Kidney epithelial cell (primary cell): ENCODE measurements at places on chromosomes 12 and 14. TPM values are rescaled to one million over a fixed set of nuclear protein-coding genes. Genes with fewer than 3 reads are reported as not detected.

DERA gene
- 37.1 and 39.3 TPM in 2 replicates for total RNA-seq

TPH2 gene
- total RNA-seq: not detected in 2 replicates

EFS gene
- 10.8 and 15.4 TPM in 2 replicates for total RNA-seq

ADCY4 gene
- 4.0 and 9.0 TPM in 2 replicates for total RNA-seq

POLE2 gene
- total RNA-seq: 2.8 and 10.2 TPM in 2 replicates

RFLNA gene
- total RNA-seq: 0.48 and 0.54 TPM in 2 replicates

GALNT16 gene
- 0.33 and 3.4 TPM in 2 replicates for total RNA-seq

CIDEB gene
- total RNA-seq: 1.1 and 3.8 TPM in 2 replicates

MANSC4 gene
- total RNA-seq: not detected in 2 replicates

KERA gene
- total RNA-seq: not detected in 2 replicates

RDH16 gene
- total RNA-seq: not detected in 2 replicates

TEX22 gene
- total RNA-seq: 0.27 and 0.46 TPM in 2 replicates

TAS2R50 gene
- total RNA-seq: 0.41 and 0.96 TPM in 2 replicates

ULK1 gene
- total RNA-seq: 14.7 and 20.4 TPM in 2 replicates

PTGER2 gene
- 0.46 and 1.4 TPM in 2 replicates for total RNA-seq

CD163 gene
- total RNA-seq: 0.25 and 3.1 TPM in 2 replicates

RPGRIP1 gene
- total RNA-seq: not detected in 2 replicates

KRT85 gene
- total RNA-seq: not detected in 2 replicates

JPH4 gene
- 1.0 and 1.1 TPM in 2 replicates for total RNA-seq

KRT72 gene
- total RNA-seq: not detected in 2 replicates

DENND5B gene
- 7.6 and 7.9 TPM in 2 replicates for total RNA-seq

CLEC14A gene
- 0.27 and 0.58 TPM in 2 replicates for total RNA-seq

FOXA1 gene
- total RNA-seq: 7.4 and 8.2 TPM in 2 replicates

AICDA gene
- total RNA-seq: 1.3 TPM in 2 replicates

TAS2R9 gene
- not detected in 2 replicates for total RNA-seq

NFE2 gene
- 0.07 and 0.17 TPM in 2 replicates for total RNA-seq

IFNG gene
- total RNA-seq: not detected in 2 replicates

PRPH gene
- 0.21 and 0.41 TPM in 2 replicates for total RNA-seq

SYCP3 gene
- 0.07 TPM in 1 of 2 replicates, not detected in the other for total RNA-seq

MARCHF9 gene
- total RNA-seq: 15.1 and 16.7 TPM in 2 replicates

CDH24 gene
- total RNA-seq: 5.9 and 7.0 TPM in 2 replicates

TRAFD1 gene
- total RNA-seq: 25.4 and 30.3 TPM in 2 replicates

GYS2 gene
- total RNA-seq: not detected in 2 replicates

LRRC10 gene
- total RNA-seq: not detected in 2 replicates

SAMD15 gene
- 1.9 and 15.5 TPM in 2 replicates for total RNA-seq

CCDC175 gene
- total RNA-seq: not detected in 2 replicates

ITGA5 gene
- 109 and 120 TPM in 2 replicates for total RNA-seq

SMARCD1 gene
- 133 and 165 TPM in 2 replicates for total RNA-seq

USP44 gene
- total RNA-seq: 0.89 and 1.3 TPM in 2 replicates

MYO1H gene
- not detected in 2 replicates for total RNA-seq

EDDM3A gene
- not detected in 2 replicates for total RNA-seq

CTSG gene
- not detected in 2 replicates for total RNA-seq

ALKBH2 gene
- 30.2 and 36.8 TPM in 2 replicates for total RNA-seq

COX8C gene
- total RNA-seq: not detected in 2 replicates
